ENCODE measurements at places on chromosomes 7 and 10. TPM values are rescaled to one million over a fixed set of nuclear protein-coding genes. Genes with fewer than 3 reads are reported as not detected.

The GIMAP2 gene
- total RNA-seq: not detected

The SLC16A12 gene
- 4.1 TPM for total RNA-seq

The PRLHR gene
- not detected for total RNA-seq

The PPP3CB gene
- 11.7 TPM for total RNA-seq

The LRIT1 gene
- not detected for total RNA-seq

Data from H7 (cell line).